ENCODE measurements at places on chromosomes 7 and 10.

GRCh38 chr7:29424984-29425309 is 138.7 kb upstream of the PRR15 start:
- H3K4me1 ChIP-seq: no peaks in the 10 kb centered on the region
- no peak for DNase-seq
- no peak overlapping the region for H3K4me3 ChIP-seq
- H3K27ac ChIP-seq: no peak overlapping the region
- H3K36me3 ChIP-seq: no peaks in the 10 kb centered on the region
- H3K27me3 ChIP-seq: no peaks in the 10 kb centered on the region

- no peak overlapping the region for H3K4me3 ChIP-seq
- no peak for DNase-seq
- no peaks in the 10 kb centered on the region for H3K36me3 ChIP-seq
These were observed 238.0 kb downstream of the EBF3 start for GRCh38 chr10:129725890-129726631.

GRCh38 chr7:16785321-16785720 is 19.5 kb downstream of the AGR2 start:
- no peaks in the 10 kb centered on the region for H3K27me3 ChIP-seq
- no peaks in the 10 kb centered on the region for H3K36me3 ChIP-seq
- H3K4me1 ChIP-seq: no peaks in the 10 kb centered on the region
- H3K27ac ChIP-seq: no peak overlapping the region

DNA sequence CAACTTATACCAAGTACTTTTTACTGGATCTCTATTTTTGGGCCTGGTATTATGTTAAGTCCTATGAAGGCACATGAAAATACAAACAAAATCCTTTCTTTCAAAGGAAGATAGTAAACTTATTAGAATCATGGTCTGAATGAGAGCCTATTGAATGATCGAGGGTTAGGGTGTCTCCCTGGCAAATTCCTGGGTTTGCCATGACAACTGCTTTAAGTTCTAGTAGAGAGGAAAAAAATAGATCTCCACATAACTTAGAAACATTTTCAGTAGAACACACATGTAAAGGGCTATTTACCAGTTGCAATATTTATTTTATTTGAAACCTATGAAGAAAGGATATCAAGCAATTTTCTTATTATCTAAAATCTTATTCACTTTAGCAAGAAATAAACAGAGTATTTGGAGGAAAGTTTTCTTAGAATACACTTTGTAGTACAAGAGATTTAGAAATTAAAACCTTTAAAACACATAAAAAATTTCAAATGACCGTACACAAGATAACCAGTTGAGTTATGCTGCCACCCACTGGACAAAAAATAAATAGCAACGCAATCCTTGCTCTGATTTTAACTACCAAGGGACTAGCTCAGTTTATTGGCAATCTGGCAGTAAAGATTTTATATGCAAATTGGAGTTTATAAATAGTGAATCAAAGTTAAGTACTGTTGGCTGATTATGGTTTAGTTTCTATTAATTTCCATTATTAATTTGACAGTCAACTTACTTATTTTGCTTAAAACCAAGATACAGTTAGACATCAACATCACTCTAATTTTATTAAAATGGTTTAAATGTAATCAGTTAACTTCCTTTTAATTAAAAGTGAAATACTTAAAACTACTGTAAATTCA is 33.9 kb downstream of the CACUL1 start:
- H3K36me3 ChIP-seq: no peaks in the 10 kb centered on the region
- DNase-seq: peak; percentile 53
- H3K27me3 ChIP-seq: no peaks in the 10 kb centered on the region
- H3K4me1 ChIP-seq: peaks cover 3% of the 10 kb centered on the region

- no peak for DNase-seq
- no peaks in the 10 kb centered on the region for H3K36me3 ChIP-seq
- no peaks in the 10 kb centered on the region for H3K4me1 ChIP-seq
- H3K27me3 ChIP-seq: no peaks in the 10 kb centered on the region
- no peak overlapping the region for H3K27ac ChIP-seq
These were observed 128.9 kb downstream of the AMPH start for GRCh38 chr7:38502289-38502688.

DNA sequence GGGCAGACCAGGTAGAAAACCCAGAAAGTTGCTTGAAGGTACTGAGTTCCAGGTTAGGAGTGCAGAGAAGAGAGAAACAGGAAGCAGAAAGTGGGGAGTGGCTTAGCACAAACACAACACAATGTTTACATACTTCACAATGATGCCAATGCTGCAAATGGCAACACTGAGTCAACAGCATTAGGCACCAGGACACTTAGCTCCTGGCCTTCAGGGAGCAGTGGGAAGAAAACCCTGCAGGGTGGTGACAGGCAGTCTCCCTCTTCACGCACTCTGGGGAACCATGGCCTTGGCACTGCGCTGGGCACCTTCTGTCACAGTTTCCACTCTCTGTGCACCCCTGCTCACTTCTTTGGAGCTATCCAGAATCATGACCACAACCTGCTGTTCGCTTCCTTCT is 7.3 kb downstream of the ICA1 start:
- H3K36me3 ChIP-seq: no peaks in the 10 kb centered on the region
- H3K4me1 ChIP-seq: no peaks in the 10 kb centered on the region
- DNase-seq: no peak
- no peak overlapping the region for H3K4me3 ChIP-seq
- no peaks in the 10 kb centered on the region for H3K27me3 ChIP-seq
- H3K27ac ChIP-seq: no peak overlapping the region

- H3K27ac ChIP-seq: peak overlapping the region; percentile 42
- DNase-seq: no peak
- no peaks in the 10 kb centered on the region for H3K36me3 ChIP-seq
- peak overlapping the region; percentile 60 for H3K4me3 ChIP-seq
These were observed 1.2 kb downstream of the BMI1 start for GRCh38 chr10:22321924-22322640.

- H3K27ac ChIP-seq: no peak overlapping the region
- no peaks in the 10 kb centered on the region for H3K27me3 ChIP-seq
- H3K4me1 ChIP-seq: no peaks in the 10 kb centered on the region
- H3K4me3 ChIP-seq: no peak overlapping the region
- no peak for DNase-seq
These were observed 271.7 kb downstream of the STK31 start for GRCh38 chr7:23981758-23982157.

DNA sequence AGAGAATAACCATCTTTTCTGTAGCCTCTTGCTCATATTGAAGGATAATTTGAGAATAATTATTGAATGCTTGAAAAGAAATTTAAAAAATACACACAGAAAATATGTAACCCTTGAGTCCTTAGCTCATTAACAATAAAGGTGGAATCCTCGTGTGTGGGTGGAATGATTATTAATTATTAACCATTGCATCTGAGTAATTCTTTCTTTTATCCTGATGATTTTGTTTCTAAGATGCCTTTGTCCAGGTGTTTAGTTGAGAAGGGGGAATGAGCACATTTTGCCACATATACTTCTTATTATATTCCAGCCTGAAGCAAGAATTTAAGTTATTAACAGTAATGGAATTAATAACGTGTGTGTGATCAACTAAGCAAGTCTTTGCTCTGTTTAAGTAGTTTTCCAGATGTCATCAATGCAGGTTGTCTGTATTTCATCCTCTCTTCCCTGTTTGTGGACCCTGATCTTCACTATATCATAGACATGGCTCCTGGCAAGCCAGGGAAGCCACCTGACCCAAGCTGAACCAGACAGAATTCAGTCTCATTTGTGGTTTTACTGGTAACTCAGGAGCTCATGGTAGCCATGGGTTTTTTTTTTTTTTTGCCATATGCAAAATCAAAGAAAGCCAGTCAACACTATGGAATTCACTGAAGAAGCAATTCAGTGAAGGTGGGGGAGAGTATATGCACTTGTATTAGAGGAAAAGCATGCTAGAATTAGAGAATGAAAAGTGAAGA is 144.3 kb downstream of the KIF20B start:
- no peak for DNase-seq
- no peak overlapping the region for H3K4me3 ChIP-seq
- H3K27ac ChIP-seq: no peak overlapping the region
- H3K36me3 ChIP-seq: no peaks in the 10 kb centered on the region
- no peaks in the 10 kb centered on the region for H3K27me3 ChIP-seq

DNA sequence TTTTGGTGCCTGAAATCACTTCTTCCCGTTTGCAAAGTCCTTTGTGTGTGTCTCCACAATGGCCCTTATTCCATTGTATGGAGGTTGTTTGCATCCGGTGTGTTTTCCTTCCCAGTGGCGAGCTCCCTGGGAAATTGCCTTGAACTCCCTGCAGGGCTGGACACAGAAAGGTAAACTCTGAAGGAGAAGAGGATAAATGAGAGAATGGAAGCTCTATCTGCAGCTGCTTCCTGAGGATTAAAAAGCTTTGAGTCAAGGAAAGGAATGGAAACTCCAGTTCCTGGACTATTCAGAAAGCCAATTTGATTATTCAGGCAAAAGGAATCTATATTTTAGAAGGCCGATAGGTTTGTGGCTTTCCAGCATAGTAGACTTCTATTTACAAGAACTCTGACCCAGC is 4.4 kb upstream of the GRK5 start:
- H3K27me3 ChIP-seq: no peaks in the 10 kb centered on the region
- no peak overlapping the region for H3K4me3 ChIP-seq
- no peaks in the 10 kb centered on the region for H3K36me3 ChIP-seq
- H3K4me1 ChIP-seq: peaks cover 5% of the 10 kb centered on the region
- H3K27ac ChIP-seq: no peak overlapping the region

DNA sequence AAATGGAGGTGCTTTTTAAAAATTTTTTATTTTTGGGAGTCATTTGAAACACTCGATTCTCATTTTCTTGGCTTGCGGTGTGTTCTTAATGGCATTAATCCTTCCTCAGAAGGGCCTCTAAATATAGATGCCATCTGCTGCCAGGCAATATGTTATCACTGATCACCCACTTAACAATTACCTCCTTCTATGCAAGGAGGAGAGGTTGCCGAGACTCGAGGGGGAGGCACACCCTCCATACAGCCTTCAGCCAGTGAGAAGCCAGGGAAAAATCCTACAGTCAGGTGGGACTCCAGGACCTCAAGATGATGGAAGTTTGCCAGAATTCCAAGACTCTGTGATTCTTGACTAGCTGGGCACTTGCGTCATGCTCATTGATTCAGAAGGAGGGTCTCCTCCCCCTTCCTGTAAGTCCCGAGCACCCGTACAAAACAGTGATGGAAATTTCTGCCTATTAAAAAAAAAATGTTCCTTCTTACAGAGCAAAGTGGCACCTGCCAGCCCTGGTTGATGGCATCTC is 574.5 kb downstream of the TYW1 start:
- no peaks in the 10 kb centered on the region for H3K27me3 ChIP-seq
- H3K36me3 ChIP-seq: no peaks in the 10 kb centered on the region
- no peak for DNase-seq
- H3K4me1 ChIP-seq: no peaks in the 10 kb centered on the region
- no peak overlapping the region for H3K27ac ChIP-seq

- H3K4me3 ChIP-seq: peak overlapping the region; percentile 51
- peaks cover 85% of the 10 kb centered on the region for H3K27me3 ChIP-seq
- H3K36me3 ChIP-seq: no peaks in the 10 kb centered on the region
- no peaks in the 10 kb centered on the region for H3K4me1 ChIP-seq
- no peak overlapping the region for H3K27ac ChIP-seq
These were observed 563 bp upstream of the UTF1 start for GRCh38 chr10:133229265-133230043.

Measured in breast epithelium (tissue), 4 donors.